ENCODE measurements at places on chromosomes 7 and 10.

GRCh38 chr7:120725376-120726039, 132.4 kb downstream of the TSPAN12 start:
- DNase-seq: peak; percentile 56

DNA sequence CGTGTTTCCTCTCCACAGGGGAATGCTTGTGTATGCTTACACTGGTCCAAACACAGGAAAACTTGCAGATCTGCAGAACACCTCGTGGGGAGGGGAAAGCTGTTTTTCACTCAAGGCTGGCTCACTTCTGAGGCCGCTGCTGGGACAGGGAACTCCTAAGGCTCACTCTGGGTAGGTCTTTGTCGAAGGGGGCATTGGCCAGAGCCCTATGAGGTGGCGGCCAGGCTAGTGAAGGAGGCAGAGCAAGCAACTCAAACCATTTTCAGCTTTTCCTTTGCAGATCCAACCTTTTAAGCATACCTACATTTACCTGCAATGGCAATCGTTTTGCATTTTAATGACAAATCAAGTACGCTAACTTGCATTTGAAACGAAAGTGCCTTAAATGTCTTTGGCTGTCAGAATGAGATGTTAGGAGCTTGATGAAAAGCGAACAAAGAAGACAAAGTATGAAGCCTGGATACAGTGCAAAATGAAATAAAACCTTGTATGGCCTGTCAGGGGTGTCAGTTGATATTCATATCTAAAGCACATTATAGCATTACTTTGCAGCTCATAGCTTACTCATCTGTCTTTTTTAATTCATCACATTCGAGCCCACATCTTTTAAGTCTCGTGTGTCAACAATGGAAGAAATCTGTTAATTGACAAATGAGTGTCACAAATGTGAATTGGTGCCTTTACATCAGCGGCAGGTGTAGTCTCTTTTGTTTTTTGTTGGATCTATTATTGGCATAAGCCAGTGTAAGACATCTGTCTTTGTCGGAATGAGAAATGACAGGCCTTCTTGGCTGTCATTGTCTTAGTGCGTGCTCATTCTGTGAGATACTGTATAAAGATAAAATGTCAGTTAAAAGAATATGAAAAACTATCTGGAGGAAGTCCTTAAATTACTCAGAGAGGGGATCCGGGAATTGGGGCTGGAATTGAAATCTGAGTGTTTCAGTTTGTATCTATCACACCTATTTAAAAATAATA, 30.5 kb downstream of the LRMDA start:
- no peak for DNase-seq

- no peak for DNase-seq
Observed at GRCh38 chr7:36905841-36906240, 181.5 kb upstream of the AOAH start.

- no peak for DNase-seq
Observed at GRCh38 chr10:51642581-51642980, 56.8 kb downstream of the CSTF2T start.

- no peak for DNase-seq
Observed at GRCh38 chr7:13604178-13604577, 385.3 kb downstream of the ETV1 start.

- no peak for DNase-seq
Observed at GRCh38 chr7:66146701-66147100, 32.1 kb downstream of the CRCP start.

DNA sequence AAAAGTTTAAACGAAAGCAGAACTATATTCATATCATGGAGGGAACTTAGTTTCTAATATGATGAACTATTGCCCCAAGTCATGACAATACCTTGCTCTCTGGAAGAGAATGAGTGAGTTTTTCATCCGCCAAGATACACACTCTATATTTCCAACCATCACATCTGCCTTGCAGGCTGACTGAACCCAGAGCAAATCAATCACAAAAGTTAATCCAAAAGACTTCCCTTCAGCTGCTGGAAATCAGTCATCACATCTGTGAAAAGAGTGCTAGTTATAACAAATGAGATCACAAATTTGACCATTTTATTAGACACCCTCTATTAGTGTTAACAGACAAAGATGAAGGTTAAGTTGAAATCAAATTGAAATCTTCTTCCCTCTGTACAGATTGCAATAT, 261.7 kb upstream of the PRKCQ start:
- DNase-seq: no peak

DNA sequence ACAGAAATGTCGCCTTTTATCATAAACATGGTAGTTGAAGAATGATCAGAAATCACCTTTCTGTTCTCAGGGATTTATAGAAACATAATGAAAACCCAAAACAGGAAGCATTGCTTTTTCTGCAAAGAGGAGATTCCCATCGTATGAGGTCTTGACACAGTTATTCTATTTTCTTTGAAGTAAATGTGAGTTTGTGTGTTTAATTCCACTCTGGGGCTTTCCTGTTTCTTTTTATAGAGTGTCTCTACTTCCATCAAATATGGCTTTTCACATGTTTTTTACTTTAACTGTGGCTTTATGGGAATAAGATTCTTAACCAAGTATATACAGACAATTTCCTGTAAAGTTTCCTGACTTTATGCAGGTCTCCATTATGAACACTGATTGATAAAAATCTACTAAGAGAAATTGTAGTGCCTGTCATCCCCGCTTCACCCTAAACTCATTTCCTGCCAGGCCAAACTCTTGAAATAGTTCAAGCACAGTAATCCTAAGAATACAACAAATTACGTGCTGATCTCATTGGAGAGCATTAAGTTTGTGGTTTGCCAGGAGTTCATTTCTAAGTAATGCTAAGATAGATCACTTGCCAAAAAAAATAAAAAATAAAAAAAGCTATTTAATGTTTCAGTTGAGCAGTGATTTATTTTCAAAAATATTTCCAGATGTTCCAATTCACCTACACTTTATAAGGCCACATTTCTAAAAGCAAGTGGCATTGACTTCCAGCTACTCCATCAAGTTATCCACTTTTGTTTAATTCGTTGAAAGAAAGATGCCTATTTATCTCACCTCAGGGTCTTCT, 52.2 kb upstream of the SEC61G start:
- DNase-seq: no peak

DNA sequence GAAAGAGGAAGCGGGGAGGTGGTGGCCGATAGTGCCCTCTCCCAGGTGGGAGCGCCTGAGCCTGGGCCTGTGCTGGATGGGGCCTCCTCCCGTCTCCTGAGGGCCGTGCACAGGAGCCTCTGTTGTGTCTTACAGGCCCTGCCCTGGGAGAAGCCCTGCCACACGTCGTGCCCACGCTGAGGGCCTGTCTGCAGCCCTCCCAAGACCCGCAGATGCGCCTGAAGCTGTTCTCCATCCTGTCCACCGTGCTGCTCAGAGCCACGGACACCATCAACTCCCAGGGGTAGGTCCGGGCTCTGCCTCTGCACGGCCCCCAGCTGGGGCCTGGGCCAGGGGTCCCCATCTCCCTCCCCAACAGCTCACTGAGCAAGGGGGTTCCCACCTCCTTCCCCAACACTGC, 43.3 kb upstream of the PRKAR1B start:
- DNase-seq: no peak

- DNase-seq: no peak
Observed at GRCh38 chr7:84949501-84949900, 237.4 kb downstream of the SEMA3D start.

- DNase-seq: no peak
Observed at GRCh38 chr7:120836556-120837115, 21.3 kb downstream of the TSPAN12 start.

- DNase-seq: peak; percentile 43
Observed at GRCh38 chr10:92965314-92965713, 95.3 kb upstream of the CYP26C1 start.

- no peak for DNase-seq
Observed at GRCh38 chr7:65980478-65981250, 1.3 kb downstream of the GUSB start.

GRCh38 chr10:110897184-110897583, 21.8 kb downstream of the BBIP1 start:
- no peak for DNase-seq

- DNase-seq: no peak
Observed at GRCh38 chr10:11636697-11637303, 25.4 kb upstream of the USP6NL start.

- DNase-seq: no peak
Observed at GRCh38 chr10:58590152-58590840, 77.6 kb downstream of the BICC1 start.

Measured in NCI-H460 (cell line).